ENCODE measurements at places on chromosomes 2 and 18. TPM values are rescaled to one million over a fixed set of nuclear protein-coding genes. Genes with fewer than 3 reads are reported as not detected.

DNA sequence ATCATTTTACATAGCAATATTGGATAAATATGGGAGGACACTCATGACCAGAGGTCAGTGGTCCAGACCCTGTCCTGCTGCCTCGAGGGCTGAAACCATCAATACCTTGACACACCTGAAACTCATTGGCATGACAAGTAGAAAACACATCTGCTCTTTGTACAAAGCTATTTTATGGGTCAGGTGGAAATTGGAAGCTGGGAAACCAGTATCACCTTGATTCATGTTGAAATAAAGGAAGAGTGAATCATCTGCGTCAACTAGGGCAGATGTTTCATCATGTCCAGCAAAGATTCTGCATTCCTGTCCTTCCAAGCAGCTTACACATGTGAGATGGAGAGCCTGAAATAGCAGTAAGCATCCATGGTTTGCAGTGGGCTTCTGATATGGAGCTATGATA lies 80.0 kb upstream of the ERBB4 start:
- DNase-seq, result no peak

DNA sequence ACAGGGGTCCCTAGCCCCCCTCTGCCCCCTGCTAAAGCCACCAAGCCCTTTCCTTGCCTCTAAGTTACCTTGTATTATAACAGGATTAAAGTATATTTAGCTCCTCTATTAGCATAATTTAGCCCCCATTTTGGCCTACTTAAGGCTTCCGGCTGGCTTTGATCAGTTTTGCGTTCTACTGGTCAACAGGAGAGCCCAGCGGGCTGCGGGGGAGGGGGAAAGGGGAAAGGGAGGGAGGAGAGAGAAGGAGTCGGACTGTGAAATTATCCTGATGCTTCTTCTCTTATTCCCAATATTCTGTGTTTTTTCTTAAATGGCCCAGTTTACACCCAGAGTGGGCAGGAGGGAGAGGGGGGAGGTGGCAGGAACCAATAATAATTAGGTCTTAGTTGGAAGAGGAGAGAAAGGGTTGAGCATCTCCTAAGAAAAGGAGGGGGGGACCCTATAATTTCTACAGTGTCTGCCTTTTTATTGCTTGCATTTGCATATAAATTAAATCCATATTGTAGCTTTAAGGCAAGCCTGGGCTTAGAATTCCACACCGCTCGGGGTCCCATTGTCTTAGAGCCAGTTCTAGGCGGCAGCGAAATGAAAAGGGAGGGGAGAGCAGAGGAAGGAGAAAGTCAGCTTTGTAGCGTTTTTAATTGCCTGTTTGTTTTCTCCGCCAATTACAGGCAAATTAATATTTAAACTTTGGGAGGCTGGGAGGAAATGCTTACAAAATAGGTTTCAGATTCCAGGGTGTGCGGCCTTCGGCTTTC lies 39.6 kb downstream of the EN1 start:
- no peak for DNase-seq

Gene KLHL14
- total RNA-seq, result not detected

- no peak for DNase-seq
These were observed 8.6 kb downstream of the PSMG2 start for GRCh38 chr18:12711446-12711845.

- peak; percentile 59 for DNase-seq
These were observed 14.7 kb downstream of the CFLAR start for GRCh38 chr2:201130524-201131186.

GRCh38 chr2:30741576-30741975 lies 65.7 kb downstream of the CAPN13 start:
- DNase-seq, result no peak

All from gastrocnemius medialis (tissue), 4 donors.